ENCODE measurements at places on chromosomes 3 and 15.

DNA sequence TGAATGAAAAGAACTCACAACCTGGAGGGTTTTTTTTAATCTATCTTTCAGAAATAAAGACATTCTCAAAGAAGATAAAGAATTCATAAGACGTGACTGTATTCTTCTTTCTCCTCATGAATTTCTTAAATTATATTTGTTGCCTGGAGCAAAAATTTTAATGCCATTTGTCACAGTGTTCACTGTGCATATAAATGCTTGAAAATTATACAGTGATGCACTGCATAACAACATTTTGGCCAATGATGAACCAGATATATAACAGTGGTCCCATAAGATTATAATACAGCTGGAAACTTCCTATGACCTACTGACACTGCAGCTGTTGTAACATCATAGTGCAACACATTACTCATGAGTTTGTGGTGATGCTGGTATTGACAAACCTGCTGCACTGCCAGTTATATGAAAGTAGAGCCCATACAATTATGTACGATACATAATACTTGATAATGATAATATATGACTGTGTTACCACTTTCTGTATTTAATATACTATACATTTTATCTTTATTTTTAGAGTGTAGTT lies 67.3 kb downstream of the P2RY1 start:
- DNase-seq: no peak

GRCh38 chr15:87973501-87974215 lies 282.9 kb downstream of the NTRK3 start:
- no peak for DNase-seq

GRCh38 chr3:24264011-24264410 lies 230.6 kb downstream of the THRB start:
- DNase-seq: no peak

DNA sequence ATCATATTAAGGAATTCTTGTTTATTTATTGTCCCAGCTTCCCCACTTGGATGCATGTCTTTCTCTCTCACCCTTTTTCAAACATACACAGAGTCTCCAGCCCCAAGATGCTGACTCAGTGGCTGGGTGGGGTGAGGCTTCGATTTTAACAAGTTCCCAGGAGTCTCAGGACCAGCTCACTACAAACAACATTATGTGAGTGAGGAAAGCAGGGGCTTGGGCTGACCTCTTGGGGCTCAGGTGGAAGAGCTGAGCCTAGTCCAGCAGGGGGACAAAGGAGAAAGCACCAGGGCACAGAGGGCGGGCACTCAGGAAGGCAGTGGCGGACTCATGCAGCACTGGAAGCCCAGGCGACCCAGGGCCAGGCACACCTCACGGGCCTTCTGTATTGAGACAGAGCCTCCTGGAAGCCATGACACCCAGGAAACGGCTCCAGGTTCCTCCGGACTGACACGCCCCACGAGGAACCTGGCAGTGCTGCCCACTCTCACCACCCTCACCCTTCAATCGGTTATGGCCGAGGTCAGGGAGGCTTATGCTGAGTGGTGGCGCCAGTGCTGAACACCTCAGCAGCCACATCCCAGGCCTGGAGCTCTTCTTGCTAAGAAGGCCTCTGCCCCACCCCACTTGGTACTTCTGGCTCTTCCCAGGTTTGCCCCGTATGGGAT lies 97.4 kb downstream of the LRIG1 start:
- no peak for DNase-seq

GRCh38 chr15:85554852-85555521 lies 174.6 kb downstream of the AKAP13 start:
- DNase-seq: no peak

GRCh38 chr15:96362011-96362754 lies 31.7 kb downstream of the NR2F2 start:
- no peak for DNase-seq

- no peak for DNase-seq
These were observed 253.2 kb downstream of the RORA start for GRCh38 chr15:60975952-60976351.

GRCh38 chr3:59884409-59884808 lies 834.6 kb upstream of the CFAP20DC start:
- no peak for DNase-seq

DNA sequence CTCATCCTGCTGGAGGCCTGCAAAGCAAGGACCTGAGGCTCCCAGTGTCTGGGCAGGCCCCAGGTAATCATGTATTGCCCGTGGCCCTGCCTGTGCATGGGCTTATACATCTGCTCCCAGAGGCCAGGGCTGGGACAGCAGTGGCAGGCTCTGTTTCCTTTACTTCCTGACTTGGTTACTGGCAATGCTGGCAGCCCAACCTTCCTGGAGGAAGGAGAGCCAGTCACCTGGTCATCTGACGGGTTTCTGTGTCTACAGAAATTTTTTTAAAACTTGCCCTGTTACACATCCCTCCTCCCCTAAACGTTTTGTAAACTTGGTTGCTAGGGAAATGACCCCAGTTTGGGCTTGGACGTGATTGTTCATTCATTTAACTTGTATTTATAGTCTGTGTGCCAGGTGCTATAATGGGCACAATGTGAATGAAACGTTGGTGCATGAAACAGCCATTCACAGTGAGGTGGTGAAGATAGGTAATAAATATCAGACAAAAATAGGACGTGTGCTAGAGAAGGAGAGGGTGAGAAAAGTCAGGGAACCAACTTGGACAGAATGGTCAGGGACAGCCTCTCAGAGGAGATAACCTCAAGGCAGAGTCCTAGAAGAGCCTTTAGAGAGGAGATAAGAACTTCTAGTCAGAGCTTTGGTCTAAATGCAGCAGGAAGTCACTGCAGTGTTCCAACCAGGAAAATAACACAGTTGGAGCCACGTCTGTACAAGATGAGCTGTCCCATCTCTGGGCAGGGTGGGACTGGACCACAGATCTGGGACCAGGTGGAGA lies 14.1 kb downstream of the TEX264 start:
- no peak for DNase-seq
